ENCODE measurements at places on chromosomes 3 and 15.

- peak; percentile 46 for DNase-seq
Observed at GRCh38 chr3:71397046-71397445, 186.5 kb downstream of the FOXP1 start.

DNA sequence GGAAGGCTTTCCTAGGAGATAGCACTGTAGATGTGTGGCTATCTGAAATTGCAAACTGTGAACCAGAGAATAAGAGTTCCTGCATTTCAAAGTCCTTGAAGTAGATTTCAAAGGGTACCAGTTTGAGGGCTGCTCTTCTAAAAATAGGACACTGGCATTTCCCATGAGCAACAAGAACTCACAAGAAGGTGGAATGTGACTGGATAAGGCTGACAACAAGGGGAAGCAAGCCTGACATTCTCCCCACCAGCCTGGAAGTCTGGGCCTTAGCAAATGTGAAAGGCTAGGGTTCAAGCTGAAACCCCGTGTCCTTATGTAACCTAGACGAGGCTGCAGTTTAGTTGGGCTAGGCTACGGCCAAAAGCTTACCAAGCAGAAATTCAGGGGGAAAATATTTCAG is 18.7 kb upstream of the TJP1 start:
- DNase-seq = no peak

GRCh38 chr3:197495499-197495898 is 60.3 kb downstream of the BDH1 start:
- DNase-seq = no peak

DNA sequence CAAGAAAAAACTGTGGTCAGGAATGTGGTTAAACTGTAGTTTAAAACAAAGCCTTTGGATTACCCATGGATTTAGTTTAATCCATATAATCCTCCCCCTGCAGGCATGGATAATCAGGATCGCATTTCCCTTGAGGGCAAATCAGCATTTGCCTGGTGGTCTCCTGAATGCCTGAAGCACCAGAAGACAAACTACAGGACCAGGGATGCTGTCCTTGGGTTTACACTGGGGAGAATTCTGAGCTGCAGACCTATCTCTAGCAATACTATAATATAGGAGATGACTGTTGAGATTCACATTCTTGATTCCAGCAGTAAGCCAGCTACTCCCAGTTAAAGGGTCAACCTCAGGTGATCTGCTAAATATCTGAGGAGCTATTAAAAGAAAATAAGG is 10.6 kb downstream of the PIK3CB start:
- no peak for DNase-seq

GRCh38 chr15:61946778-61947177 is 113.5 kb downstream of the VPS13C start:
- DNase-seq = peak; percentile 64

DNA sequence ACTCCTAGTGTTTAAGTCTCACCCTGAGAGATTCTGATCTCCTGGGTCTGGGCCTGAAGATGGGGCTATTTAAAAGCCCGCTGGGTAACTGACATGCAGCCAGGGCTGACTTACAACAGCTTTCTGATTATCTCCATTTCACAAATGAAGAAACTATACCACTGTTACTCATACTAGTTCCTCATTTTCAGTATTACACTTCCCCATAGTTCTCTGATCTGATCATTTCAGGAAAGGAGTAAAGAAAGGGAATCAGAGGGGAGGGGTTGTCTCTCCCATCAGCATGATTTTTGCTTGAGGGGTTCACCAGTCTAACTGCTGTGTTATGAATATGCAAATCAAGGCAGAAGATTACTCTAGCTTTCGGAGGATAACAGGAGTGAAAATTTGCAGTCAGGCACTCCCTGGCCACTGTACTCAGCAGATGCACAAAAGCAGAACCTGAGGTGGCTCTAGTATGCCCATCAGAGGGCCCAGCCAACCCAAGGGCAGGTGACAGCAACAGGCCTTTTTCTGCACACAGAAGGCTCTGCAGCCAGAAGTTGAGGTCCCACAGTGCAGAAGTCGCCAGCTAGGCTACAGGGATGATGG is 59.4 kb downstream of the DAPK2 start:
- no peak for DNase-seq

DNA sequence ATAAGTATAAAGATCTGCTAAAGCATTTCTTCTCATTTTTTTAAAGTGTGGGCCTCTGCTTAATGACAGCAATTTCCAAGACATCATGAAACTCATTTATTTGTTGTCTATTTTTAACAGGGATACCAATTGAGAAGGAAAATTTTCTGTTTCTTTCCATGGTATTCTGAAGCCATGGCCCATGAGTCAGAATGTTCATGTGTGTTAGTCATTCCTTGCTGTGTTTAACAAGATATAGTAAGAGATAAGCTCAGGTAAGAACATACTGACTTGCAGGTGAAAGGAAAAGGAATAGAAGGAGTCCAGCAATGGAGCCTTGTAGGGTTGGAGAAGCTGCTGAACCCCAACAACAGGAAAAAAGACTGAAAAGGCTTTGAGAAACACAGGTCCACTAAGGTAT is 17.0 kb upstream of the ARID3B start:
- peak; percentile 18 for DNase-seq

- no peak for DNase-seq
Observed at GRCh38 chr3:188000361-188000861, 153.5 kb upstream of the LPP start.

GRCh38 chr15:60803059-60803458 is 324.1 kb upstream of the ICE2 start:
- DNase-seq = no peak

GRCh38 chr3:107910713-107911259 is 180.0 kb downstream of the CD47 start:
- no peak for DNase-seq

DNA sequence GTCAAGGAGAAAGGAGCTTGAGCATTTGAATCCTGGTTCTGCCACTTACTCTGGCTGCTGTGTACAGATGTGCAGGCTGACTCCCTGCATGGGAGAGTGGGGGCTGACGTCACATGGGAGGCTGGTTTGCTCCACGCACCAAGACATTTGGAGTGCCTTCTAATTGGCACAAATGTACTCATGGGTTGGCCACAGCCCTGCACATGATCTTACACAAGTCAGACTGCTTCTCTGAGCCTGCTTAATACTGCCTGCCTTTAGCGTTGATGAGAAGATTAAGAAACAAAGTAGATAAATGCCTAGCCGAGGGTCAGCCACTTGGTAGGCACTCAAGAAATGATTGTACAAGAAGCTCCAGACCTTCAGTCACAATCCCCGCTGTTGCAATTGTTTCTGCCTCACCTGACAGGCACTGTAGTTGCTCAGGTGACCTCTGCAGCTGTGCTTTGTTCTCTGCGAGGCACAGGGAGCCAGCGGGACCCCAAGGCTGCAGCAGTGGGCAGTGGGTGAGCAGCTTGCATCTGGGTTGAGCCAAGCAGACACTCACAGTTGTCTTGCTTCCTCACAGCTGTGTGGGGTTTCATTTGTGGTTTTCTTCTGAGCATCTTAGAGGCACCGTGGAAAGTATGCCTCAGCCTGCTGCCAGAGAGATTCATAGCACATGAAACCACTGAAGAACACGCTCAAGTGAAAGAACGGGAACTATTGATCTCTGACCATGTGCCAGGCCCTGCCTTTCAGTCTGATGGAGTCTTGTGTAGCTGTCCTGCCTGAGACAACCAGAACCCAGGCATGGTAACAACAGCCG is 33.1 kb downstream of the GRK7 start:
- no peak for DNase-seq

DNA sequence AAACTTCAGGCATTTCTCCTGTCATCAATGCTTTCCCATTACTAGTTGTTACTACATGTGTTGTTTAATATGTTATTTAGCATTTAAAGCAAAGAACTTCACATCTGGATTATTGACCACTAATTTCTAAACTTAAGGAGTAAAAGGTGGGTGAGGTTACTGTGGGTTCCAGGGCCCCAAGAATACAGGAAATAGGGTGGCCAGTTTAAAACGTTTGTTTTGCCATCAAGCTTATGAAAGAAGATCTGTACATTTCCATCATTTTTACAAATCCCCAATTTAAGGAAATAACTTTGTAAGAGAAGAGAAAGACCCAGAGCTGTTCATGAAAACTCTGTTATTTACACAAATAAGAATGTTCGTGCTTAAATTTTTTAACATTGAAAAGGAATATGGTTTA is 54.5 kb upstream of the ACKR4 start:
- no peak for DNase-seq

DNA sequence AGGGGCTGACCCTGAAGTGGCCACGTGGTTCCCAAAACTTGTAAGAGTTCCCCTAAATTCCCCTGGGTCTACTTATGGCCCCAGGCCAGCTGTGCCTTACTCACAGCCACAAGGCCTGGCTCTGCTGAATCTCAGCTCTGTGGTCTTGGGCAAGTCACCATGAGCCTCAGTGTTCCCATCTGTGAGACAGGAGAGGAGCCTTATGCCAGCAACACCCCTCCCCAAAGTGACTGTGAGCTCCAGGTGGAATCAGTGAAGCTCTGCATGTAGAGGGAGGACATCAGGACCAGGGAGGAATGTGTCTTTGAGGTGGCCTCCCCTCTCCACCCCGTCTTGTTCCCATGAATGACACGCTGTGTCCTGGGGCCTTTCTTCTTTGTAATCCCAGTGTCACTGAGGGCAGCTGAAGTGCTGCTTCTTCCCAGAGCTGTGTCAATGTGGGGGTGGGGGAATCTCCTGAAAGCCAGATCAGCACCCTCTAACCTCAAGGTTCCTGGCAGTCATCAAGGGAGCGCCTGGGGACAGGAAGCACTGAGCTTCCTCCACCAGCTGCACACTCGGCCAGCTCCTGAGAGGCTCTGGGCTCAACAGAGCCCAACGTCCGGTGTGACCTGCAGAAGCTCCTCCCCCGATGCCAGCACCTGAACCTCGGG is 258.9 kb downstream of the UACA start:
- DNase-seq = peak; percentile 65

DNA sequence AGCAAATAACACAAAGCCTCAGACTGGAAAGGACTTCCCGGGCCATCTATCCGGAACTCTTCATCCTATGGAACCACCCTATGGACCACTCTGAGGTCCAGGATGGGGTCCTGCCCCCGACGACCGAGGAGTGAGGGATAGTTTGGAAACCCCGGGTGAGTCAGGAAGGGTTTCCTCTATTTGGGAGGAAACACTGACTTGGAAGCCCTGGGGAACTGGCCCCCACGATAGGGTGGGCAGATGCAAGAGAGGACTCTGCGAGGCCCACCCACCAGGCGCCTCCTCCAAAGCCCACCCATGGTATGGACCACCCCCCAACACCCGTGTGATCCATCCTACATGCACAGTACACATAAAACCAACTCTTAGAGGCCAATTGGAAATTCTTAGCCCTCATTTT is 69.4 kb downstream of the CPN2 start:
- no peak for DNase-seq

DNA sequence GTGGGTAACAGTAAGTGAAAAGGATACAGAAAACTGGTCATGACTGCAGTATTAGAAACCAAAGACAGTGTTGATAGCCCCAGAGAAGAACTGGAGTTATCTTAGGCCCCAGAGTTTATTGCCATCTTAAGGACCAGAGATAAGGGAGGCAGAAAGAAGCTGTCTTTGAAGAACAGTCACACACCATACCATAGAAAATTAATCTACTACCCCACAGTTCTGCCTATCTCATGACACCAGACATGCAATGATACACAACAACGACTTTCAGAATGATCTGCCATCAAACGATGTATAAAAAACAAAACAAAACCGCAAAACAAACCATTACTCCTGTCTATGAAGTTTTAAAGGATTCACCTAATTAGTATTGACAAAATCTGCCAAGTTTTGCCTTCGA is 9.6 kb downstream of the CPOX start:
- no peak for DNase-seq

DNA sequence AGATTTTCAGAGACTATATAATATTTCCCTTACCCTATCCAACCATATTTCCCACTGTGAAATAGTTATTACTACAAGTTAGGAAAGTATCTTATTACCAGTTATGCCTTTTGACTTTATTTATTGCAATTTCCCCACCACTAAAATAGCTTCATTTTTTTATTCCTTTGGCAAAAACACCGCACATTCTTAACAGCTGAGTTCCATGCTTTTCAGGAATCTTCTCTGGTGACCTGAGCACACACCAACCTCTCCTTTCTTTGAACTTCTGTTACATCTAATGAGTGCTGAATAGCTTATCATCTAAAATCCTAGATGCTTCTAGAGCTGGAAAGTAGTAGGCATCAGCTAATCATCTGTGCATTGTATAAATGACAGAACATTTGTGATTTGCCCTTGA is 99.1 kb downstream of the UBE2E2 start:
- DNase-seq = no peak

GRCh38 chr3:37630441-37630840 is 231.2 kb upstream of the CTDSPL start:
- no peak for DNase-seq

- no peak for DNase-seq
Observed at GRCh38 chr3:39290255-39290654, 10.4 kb upstream of the CX3CR1 start.

DNA sequence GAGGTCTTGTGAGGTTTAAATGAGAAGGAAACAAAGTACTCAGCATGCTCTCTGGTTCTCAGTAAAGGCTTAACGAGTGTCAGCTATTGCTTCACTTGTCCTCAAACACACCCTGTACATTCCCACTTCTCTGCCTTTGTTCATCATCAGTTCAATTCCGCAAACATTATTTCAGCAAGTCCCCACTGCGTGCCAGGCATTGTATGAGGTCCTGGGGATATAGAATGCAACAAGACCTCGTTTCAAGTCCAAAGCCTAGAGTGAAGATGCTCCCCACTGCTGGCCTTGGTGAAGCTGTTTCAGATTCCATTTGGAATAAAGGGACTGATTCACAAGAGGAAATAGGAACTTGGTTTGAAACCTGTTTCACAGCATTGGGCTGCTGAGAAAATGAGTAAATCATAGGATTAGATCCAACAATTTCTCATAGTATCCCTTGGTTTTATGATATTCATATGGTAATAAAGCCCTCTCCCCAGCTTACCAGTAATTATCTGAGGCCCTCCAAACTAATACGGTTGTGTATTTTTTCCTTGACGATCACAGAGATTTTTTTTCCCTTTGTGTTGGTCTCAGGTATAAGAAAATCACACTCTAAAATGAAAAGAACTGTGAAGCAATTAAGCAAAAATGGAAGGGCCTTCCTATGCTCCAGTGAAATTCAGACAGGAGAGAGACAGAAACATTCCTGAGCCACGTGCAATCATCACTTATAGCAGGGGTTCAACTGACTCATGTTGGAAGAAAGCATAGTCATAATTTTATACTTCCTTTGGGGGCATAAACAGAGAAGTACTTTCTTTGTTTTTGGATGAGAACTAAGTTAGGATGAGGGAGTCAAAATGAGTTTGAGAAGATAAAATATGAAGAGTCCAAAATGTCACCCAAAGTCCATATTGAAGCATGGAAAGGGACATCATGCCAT is 258.6 kb downstream of the RORA start:
- DNase-seq = peak; percentile 65

DNA sequence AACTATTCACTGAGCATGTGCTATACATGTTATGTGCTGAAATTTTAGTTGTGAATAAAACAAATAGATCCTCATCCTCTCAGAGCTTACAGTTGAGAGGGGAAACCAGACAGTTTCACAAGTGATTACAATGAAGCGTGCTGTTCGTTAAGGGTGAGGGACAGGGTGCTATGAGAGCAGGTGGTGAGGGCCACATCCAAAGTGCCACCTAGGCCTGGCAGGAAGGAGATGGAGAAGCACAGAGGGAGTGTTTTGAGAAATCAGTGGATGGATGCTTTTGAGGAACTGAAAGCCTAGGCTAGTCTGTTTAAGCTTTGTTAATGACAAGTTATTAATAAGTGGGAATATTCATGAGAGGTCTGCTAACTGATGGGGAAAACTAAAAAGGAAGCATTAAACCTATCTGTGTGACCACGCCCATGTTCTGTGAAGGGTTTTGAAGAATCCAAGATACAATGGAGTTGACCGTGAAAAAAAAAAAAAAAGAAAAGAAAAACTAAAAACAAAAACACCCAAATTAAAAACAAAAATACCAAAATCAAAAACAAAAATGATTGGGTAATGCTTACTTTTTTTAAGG is 7.3 kb downstream of the MCTP2 start:
- no peak for DNase-seq
